Vagina (tissue), 2 donors: ENCODE measurements at places on chromosomes 3 and 15. TPM values are rescaled to one million over a fixed set of nuclear protein-coding genes. Genes with fewer than 3 reads are reported as not detected.
A peak's percentile ranks its signal among the peaks of the same experiment; 100 is the strongest.

DNA sequence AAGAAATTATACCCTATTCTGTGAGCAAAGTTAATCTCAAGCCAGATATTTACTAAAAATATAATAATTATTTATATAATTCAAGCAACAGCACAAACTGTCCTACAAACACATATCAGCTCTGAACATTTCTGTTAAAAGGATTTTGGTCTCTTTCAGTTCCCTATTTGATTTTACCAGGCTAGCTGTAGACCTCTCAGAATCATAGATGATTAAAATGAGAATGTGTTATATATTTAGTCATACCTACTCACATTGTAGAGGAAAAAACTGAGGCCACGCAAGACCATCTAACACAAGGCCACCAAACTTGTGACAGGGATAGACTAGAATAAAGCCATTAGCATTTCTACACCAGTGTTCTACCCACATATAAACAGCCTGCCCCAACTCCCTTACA, 28.5 kb downstream of the ACKR4 start:
- no peak overlapping the region for H3K4me3 ChIP-seq
- H3K36me3 ChIP-seq, result peaks cover 17% of the 10 kb centered on the region
- no peaks in the 10 kb centered on the region for H3K27me3 ChIP-seq
- no peak overlapping the region for H3K27ac ChIP-seq
- DNase-seq, result no peak
- no peaks in the 10 kb centered on the region for H3K4me1 ChIP-seq

DNA sequence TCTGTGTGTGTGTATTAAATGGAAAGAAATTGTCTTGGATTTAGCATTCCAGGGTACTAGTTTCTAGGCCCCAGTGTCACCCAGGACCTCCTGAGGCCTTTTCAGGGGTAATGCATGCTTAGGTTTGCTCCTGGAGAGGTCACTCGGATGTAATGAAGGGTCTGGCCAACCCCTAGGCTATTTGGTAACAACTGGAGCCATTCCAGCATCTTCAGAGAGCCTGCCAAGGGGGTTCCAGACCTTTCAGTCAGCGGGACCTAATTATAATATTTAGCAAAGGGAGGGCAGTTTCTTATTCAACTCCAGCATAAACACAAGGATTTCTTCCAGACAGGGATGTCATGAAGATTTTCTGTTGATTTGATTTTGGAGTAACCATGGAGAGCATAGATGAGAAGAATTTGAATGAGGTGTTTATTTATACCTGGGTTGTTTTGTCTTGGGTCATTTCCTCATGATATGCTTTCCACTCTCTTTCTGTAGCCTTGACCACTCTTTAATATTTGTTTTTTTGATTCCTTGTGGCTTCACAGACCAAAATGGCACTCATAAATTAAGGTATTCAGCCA, 17.4 kb downstream of the KAT2B start:
- H3K4me3 ChIP-seq, result no peak overlapping the region
- DNase-seq, result no peak
- no peaks in the 10 kb centered on the region for H3K36me3 ChIP-seq
- H3K27me3 ChIP-seq, result no peaks in the 10 kb centered on the region
- peak overlapping the region; percentile 56 for H3K27ac ChIP-seq
- peaks cover 67% of the 10 kb centered on the region for H3K4me1 ChIP-seq

- no peak overlapping the region for H3K4me3 ChIP-seq
- DNase-seq, result no peak
- H3K27me3 ChIP-seq, result no peaks in the 10 kb centered on the region
- peaks cover 6% of the 10 kb centered on the region for H3K4me1 ChIP-seq
- no peak overlapping the region for H3K27ac ChIP-seq
These were observed 78.6 kb downstream of the SEMA6D start for GRCh38 chr15:47795864-47796263.

GRCh38 chr15:45703670-45704328, 69.0 kb downstream of the SQOR start:
- H3K4me3 ChIP-seq, result peak overlapping the region; percentile 53
- H3K36me3 ChIP-seq, result no peaks in the 10 kb centered on the region
- no peak for DNase-seq
- H3K4me1 ChIP-seq, result peaks cover 12% of the 10 kb centered on the region
- H3K27ac ChIP-seq, result no peak overlapping the region
- no peaks in the 10 kb centered on the region for H3K27me3 ChIP-seq

GRCh38 chr3:173096994-173097785, 43.8 kb downstream of the SPATA16 start:
- H3K4me3 ChIP-seq, result no peak overlapping the region
- DNase-seq, result no peak
- H3K27me3 ChIP-seq, result no peaks in the 10 kb centered on the region
- H3K36me3 ChIP-seq, result no peaks in the 10 kb centered on the region
- H3K27ac ChIP-seq, result no peak overlapping the region
- no peaks in the 10 kb centered on the region for H3K4me1 ChIP-seq

- no peak overlapping the region for H3K27ac ChIP-seq
- H3K4me3 ChIP-seq, result no peak overlapping the region
- H3K36me3 ChIP-seq, result no peaks in the 10 kb centered on the region
- H3K4me1 ChIP-seq, result peaks cover 16% of the 10 kb centered on the region
These were observed 57.9 kb downstream of the KLF13 start for GRCh38 chr15:31384568-31384967.

The SLC12A1 gene
- total RNA-seq, result not detected

The IQCH gene
- 1.5 TPM for total RNA-seq

- H3K36me3 ChIP-seq, result no peaks in the 10 kb centered on the region
- H3K27ac ChIP-seq, result peak overlapping the region; percentile 95
- peaks cover 34% of the 10 kb centered on the region for H3K4me1 ChIP-seq
- H3K4me3 ChIP-seq, result peak overlapping the region; percentile 67
- H3K27me3 ChIP-seq, result no peaks in the 10 kb centered on the region
- DNase-seq, result no peak
These were observed 780 bp downstream of the TIPARP start for GRCh38 chr3:156674911-156675829.

GRCh38 chr15:62823561-62823960, 219.0 kb upstream of the TPM1 start:
- no peak overlapping the region for H3K27ac ChIP-seq
- no peaks in the 10 kb centered on the region for H3K36me3 ChIP-seq
- no peak for DNase-seq
- H3K27me3 ChIP-seq, result no peaks in the 10 kb centered on the region
- no peak overlapping the region for H3K4me3 ChIP-seq

DNA sequence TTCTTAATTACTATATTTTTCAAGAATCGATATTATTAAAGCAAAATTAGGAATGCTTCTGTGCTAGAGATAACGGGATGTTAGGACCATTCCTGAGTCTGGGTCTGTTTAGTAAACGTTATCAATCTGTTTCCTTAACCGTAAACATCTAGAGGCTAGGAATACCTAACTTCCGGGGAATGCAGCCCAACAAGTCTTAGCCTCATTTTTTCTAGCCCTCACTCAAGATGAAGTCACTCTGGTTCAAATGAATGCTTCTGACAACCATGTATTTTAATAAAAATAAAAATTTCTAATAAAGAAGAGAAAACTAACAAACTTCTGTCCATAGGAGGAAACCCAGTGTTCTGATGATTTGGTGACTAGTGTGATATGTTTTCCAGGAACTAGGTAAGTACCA, 11.1 kb upstream of the SELENOK start:
- H3K27me3 ChIP-seq, result no peaks in the 10 kb centered on the region
- no peaks in the 10 kb centered on the region for H3K4me1 ChIP-seq
- no peak for DNase-seq
- no peak overlapping the region for H3K4me3 ChIP-seq

- no peak overlapping the region for H3K4me3 ChIP-seq
- no peak overlapping the region for H3K27ac ChIP-seq
- H3K36me3 ChIP-seq, result no peaks in the 10 kb centered on the region
- H3K27me3 ChIP-seq, result no peaks in the 10 kb centered on the region
- DNase-seq, result no peak
These were observed 17.3 kb downstream of the ZNF592 start for GRCh38 chr15:84765675-84766074.

- H3K27ac ChIP-seq, result no peak overlapping the region
- no peaks in the 10 kb centered on the region for H3K4me1 ChIP-seq
- no peaks in the 10 kb centered on the region for H3K27me3 ChIP-seq
- H3K36me3 ChIP-seq, result no peaks in the 10 kb centered on the region
These were observed 275.4 kb upstream of the ROBO1 start for GRCh38 chr3:80043226-80043625.

DNA sequence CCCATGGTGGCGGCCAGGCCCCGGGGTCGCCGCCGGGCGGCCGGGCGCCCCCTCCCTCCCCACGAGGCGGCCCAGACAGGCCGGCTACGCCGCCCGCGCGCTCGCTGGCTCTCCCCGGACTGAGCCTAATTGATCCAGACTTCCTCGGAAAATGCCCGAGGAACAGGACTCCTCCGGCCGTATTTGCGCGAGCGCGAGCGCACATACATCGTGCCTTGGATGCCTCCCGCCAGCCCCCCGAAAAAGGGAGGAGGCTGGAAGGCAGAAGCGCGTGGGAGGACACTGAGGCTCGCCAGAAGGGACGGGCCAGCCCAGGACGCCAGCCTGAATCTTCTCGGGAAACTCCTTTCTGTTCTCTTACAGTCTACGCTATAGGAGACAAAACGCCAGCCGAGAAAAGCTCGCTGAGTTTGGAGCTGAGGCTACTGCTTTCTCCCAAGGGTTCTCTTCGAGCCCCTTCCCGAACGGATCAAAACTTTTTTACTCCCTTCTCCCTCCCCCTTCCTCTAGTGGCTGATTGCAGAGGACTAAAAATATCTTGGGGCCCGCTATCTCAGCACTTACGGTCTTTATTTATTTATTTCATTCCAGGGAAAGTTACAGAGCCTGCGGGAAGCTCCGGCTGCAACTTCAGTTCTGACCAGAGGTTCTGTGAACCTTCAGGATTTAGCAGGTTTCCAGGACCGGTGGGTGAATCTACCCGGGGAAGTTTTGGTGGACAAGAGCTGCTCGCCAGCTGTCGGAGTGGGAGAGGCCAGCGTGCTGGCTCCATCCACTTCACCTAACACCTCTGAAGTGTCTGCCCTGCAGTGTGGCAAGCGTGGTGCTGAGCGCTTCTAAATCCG, at the start of gene PDZRN3:
PDZRN3 (minus strand) TSS at position 121 of the 845 bp plus-strand sequence.
- H3K4me1 ChIP-seq, result peaks cover 3% of the 10 kb centered on the region
- DNase-seq, result no peak

The HYAL2 gene
- 173 TPM for total RNA-seq
